ENCODE measurements at places on chromosomes 6 and 20.

- DNase-seq: no peak
Measured at GRCh38 chr6:153108315-153108714, 22.8 kb downstream of the RGS17 start.

DNA sequence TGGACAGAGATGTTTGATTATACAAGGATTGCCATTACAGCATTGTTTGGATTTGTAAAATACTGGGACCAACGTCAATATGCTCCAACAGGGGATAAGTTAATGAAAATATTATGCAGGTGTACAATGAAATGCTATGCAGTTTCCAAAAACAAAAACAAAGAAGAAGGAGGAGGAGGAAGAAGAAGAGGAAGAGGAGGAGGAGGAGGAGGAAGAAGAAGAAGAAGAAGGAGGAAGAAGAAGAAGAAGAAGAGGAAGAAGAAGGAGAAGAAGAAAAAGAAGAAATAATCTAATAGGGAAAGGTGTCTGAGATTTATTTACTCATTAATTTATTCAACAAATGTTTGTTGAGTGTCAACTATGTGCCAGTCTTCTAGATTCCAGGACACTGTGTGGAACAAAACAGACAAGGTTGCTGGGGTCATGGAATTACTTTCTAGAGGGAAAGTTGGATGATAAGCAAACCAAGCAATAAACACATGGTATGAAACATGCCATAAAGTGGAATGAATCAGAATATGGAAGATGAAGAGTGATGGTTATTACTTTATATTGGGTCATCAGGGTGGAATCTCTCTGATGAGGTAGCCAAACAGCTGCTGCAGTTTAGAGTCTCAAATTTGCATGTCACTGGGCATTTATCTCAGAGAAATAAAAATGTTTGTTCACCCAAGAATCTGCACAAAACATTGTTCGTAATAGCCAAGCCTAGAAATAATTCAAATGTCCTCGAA, 6.3 kb upstream of the TRIM27 start:
- no peak for DNase-seq

GRCh38 chr6:15747354-15747883, 84.6 kb upstream of the DTNBP1 start:
- DNase-seq: no peak

DNA sequence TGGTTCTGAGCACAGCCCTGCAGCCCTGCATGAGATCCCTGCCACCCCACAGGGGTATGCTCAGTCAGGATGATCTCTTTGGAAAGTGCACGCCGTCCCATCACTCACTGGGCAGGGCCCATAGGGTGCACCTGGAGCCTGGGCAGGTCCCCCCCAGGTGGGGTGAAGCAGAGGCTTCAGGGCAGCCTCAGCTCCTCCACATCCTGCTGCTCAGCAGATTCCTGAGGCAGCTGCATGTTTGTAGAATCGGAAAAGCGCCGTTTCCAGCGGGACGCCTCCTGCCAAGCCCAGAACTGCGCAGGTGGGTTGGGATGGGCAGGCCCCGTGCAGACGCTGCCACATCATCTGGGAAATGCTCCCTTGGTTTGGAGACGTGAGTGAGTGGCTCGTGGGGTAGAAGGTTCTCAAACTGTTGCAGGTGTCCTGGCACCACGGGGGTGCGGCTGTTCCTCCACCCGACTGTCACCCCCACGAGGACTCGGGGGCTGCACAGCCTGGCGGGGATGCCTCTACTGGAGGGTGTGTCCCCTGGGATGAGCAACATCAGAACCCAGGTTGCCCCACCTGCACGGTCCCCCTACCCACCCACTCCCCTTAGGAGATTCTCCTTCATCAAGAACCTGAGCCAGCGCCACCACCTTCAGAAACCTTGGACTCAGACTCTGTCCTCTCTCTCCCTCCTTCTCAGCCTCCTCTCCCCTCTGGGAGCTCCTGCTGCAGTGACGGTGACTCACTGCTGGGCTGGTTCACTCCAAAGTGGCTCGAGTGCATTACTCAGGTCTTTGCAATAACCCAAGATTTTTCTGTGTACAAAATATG, 334.1 kb downstream of the TAF4 start:
- DNase-seq: no peak

DNA sequence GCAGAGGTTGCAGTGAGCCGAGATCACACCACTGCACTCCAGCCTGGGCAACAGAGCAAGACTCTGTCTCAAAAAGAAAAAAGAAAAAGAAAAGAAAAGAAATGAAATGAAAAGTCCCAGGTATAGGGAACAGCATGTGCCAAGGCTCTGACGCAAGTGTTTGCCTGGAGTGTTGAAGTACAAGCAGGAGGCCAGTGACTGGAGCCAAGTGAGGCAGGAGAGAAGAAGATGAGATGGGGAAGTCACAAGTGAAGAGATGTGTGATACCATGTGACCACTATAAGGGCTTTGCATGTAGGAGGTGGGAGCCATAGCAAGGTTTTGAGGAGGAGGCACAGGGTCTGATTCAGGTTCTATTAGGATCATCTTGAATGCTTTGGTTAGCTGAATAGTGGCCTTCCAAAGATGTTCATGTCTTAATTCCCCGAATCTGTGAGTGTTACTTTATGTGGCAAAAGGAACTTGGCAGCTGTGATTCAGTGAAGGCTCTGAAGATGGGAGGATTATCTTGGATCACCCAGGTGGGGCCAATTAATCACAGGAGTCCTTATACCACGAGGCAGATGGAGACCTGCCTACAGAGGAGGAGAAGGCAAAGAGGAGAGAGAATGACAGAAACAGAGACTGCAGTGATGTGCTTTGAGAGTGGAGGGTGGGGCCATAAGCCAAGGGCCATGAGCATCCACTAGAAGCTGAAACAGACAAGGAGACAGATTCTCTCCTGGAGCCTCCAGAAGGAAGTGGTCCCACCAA, 91.1 kb upstream of the PTPN1 start:
- no peak for DNase-seq

All from KG1 (cell line).